Sigmoid colon (tissue), 7 donors: ENCODE measurements at places on chromosomes 1 and 21.

- DNase-seq, result no peak
These were observed 98.6 kb downstream of the SIK1 start for GRCh38 chr21:43328185-43328957.

DNA sequence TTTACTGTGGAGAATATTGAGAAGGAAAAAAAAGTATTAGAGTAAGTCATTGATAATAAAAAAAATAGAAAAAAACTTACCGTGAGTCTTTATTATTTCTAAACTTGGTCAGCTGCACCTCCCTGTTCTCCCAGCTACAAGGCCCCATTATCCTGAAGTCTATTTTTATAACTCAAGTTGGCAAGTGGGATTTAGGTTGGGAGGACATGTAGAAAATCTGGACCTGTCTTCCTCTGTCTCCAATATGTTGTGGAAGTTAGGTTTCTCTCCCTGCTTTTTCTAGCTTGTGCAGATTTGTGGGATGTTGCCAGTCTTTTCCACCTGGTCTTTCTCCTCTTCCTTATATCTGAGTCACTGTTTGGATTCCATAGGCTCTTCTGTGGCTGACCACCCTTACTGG, 361.4 kb downstream of the HLX start:
- DNase-seq, result no peak

GRCh38 chr1:236144446-236145150, 2.3 kb downstream of the GPR137B start:
- DNase-seq, result no peak

DNA sequence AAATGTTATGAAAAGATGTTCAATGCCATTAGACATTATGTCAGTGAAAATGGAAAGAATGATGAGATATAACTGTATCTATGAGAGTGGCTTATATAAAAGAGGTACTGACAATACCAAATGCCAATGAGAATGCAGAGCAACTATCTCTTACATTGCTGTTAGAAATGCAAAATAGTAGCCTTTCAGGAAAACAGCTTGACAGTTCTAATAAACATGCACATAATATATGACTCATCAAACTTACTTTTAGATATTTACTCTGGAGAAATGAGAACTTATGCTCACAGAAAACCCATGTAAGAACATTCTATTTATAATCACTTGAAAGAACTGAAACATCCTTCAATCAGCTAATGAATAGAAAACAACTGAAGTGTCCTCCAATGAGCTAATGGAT, 996.7 kb upstream of the ADGRL4 start:
- DNase-seq, result no peak

- DNase-seq, result peak; percentile 65
These were observed 38.3 kb upstream of the PRSS38 start for GRCh38 chr1:227777156-227777555.

DNA sequence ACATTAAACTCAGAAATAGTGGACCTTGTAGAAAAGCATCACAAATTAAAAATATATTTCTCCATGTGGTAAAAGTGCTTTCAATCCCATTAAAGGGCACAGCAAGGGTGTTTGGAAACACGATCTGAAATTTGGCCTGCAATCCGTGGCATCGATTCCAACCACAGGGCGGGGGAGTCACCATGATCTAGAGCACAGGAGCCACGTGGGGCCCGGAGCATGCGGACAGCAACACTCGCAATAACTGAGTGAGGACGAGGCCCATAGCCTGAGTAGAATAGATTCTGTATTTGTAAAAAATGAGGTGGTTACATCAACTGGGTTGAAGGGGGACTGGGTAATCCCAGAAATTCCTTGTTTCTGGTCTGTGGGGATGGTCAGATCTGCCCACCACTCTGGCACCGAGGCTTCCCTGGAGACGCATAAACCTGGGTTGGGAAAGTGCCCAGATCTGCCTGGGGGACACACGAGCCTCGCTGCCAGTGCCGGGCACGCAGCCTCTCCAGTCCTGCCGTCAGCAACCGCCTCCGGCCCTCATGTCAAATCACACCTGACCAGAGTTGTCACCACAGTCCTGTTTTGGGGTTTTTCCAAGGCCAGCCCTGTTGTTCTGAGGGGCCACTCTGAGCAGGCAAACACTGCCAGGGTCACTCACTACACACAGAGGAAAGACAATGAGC, 104.3 kb downstream of the PGBD5 start:
- no peak for DNase-seq

DNA sequence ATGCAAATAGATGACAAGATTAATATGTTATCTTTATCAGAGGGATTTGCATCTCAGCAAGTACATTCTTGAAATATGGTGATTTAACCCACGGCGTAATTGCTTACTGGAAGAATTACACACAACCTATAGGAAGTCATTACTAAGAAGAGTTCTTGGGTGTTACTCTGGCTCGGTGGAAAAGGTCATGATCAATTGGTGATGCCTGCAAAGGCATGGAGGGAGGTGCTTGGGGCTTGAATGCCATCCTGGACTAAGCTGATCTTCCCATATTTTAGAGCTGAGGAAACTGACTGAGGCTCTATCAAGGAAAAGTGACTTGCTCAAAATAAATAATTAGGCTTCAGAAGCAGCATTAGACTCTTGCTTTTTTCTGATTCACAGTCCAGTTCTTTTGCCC, 137.5 kb upstream of the JUN start:
- no peak for DNase-seq

DNA sequence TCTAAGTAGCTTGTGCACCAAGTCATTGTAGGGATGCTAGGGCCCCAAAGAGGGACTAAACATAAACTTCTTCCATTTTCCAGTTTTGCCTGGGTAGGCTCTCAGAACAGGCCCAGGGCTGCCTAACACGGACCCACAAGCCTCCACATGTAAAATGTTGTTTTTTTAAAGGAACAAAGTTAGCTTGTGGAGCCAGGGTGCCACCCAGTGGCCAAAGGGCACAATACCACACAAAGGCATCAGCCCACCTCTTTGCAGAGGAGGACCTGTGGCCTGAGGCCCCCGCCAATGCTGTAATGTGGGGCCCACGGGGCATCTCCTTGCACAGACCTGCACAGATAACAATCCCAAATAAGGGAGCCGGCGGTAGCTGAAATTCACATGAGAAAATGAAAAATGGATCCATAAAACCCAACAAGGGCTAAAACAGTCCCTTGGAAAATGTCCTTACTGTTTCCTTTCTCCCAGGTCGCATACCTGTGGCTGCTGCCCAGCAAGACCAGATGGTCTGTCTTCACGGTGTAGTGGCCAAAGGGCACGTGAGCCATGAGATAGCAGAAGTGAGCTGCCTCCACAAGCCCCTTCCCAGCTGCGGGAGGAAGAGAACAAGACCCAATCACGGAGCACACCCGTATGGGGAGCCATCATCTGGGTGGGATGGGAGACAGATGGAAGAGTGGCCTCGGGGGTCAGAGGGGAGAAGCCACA, 23.8 kb downstream of the SEC16B start:
- no peak for DNase-seq

DNA sequence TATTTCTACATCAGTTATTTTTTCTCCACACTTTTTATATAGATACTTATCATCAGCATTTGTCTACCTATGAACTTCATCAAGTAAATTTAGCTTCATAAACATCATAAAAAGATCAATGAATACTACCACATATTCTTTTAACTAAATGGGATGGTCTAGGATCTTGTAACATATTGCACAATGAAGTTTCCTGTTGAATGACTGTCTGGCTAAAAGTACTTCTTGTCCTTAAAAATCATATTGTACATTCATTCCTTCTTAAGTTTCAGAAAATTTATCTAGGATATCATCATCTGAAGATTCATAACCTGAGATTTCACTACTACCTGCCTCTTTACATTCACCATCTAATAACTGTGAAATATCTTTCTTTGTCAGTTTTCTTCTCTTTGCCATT, 69.0 kb downstream of the MAGI3 start:
- no peak for DNase-seq

- peak; percentile 90 for DNase-seq
These were observed 486 bp downstream of the SLC27A3 start for GRCh38 chr1:153775458-153776327.

DNA sequence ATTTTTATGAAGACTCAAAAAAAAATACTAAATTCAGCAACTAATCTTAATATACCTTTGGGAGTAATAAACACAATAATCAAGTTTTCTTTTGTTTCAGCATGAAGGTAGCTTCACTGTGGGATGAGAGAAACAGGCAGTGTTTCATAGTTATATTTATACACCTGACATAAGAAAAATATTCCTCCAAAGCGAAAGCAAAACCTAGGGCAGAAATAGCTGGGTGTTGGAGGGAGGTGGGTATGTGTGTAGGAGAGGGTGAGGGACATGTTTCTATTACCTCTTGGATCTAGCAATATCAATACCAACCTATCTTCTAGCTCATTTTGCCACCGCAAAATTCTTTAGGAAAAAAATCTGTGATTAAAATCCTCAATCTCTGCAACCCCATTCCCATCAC, 24.9 kb upstream of the MAN1A2 start:
- DNase-seq, result no peak

- DNase-seq, result no peak
These were observed 14.6 kb downstream of the TMEM201 start for GRCh38 chr1:9603307-9603706.

GRCh38 chr1:18794051-18794450, 65.4 kb downstream of the TAS1R2 start:
- DNase-seq, result no peak

- DNase-seq, result no peak
These were observed 3.0 kb downstream of the TCHH start for GRCh38 chr1:152112101-152112884.
